Bronchial smooth muscle cell (primary cell): ENCODE measurements at places on chromosomes 1 and 21. TPM values are rescaled to one million over a fixed set of nuclear protein-coding genes. Genes with fewer than 3 reads are reported as not detected.

Gene TSHB
- not detected in 2 replicates for total RNA-seq

Gene AUNIP
- 0.09 and 0.32 TPM in 2 replicates for total RNA-seq

Gene TRPM2
- total RNA-seq = under 0.01 TPM in 1 of 2 replicates, not detected in the other

Gene TTC22
- not detected in 2 replicates for total RNA-seq

Gene RNASEL
- total RNA-seq = 11.3 and 12.6 TPM in 2 replicates

Gene TAL1
- not detected in 2 replicates for total RNA-seq

Gene CFAP74
- not detected in 2 replicates for total RNA-seq

Gene GBP1
- 11.0 and 19.7 TPM in 2 replicates for total RNA-seq

Gene PGLYRP3
- not detected in 2 replicates for total RNA-seq

Gene MAEL
- total RNA-seq = not detected in 2 replicates

Gene FCRLA
- total RNA-seq = 0.32 and 0.86 TPM in 2 replicates

Gene MCOLN3
- total RNA-seq = 0.43 and 6.9 TPM in 2 replicates

Gene CRNN
- under 0.01 and 0.09 TPM in 2 replicates for total RNA-seq

Gene SYDE2
- total RNA-seq = 2.7 and 7.3 TPM in 2 replicates

Gene CACHD1
- 1.9 and 2.1 TPM in 2 replicates for total RNA-seq

Gene HSD3B1
- total RNA-seq = 0.16 TPM in 1 of 2 replicates, not detected in the other

Gene RNF223
- under 0.01 TPM in 1 of 2 replicates, not detected in the other for total RNA-seq

Gene SPRR5
- total RNA-seq = not detected in 2 replicates

Gene USP48
- total RNA-seq = 29.3 and 42.7 TPM in 2 replicates

Gene HPCAL4
- total RNA-seq = under 0.01 TPM in 1 of 2 replicates, not detected in the other

Gene IFNAR1
- total RNA-seq = 13.2 and 17.4 TPM in 2 replicates

Gene ARV1
- 10.9 and 15.9 TPM in 2 replicates for total RNA-seq

Gene LPAR3
- 16.5 and 21.6 TPM in 2 replicates for total RNA-seq

Gene PDE9A
- total RNA-seq = 0.16 TPM in 1 of 2 replicates, not detected in the other

Gene ADAMTS5
- total RNA-seq = 5.4 and 7.7 TPM in 2 replicates

Gene PRRX1
- total RNA-seq = 71.4 and 134 TPM in 2 replicates

Gene NUDT4B
- total RNA-seq = 5.5 and 5.7 TPM in 2 replicates

Gene F3
- 2.2 and 6.0 TPM in 2 replicates for total RNA-seq

Gene FOXD2
- 0.16 and 0.17 TPM in 2 replicates for total RNA-seq

Gene CEP104
- 8.1 and 14.2 TPM in 2 replicates for total RNA-seq

Gene GJA4
- total RNA-seq = not detected in 2 replicates

Gene ZNF593OS
- total RNA-seq = not detected in 2 replicates

Gene C1orf185
- not detected in 2 replicates for total RNA-seq

Gene PGLYRP4
- not detected in 2 replicates for total RNA-seq

Gene SYT14
- 2.7 and 3.6 TPM in 2 replicates for total RNA-seq

Gene SPATA17
- total RNA-seq = 0.63 and 1.4 TPM in 2 replicates

Gene SLC44A3
- 1.2 and 1.7 TPM in 2 replicates for total RNA-seq

Gene ORC1
- 0.17 and 0.95 TPM in 2 replicates for total RNA-seq

Gene NTMT2
- not detected in 2 replicates for total RNA-seq

Gene LCE3D
- total RNA-seq = not detected in 2 replicates

Gene C1orf56
- total RNA-seq = 1.0 and 1.4 TPM in 2 replicates

Gene NPHS2
- total RNA-seq = not detected in 2 replicates

Gene DCDC2B
- not detected in 2 replicates for total RNA-seq

Gene LCE3E
- not detected in 2 replicates for total RNA-seq

Gene CFHR3
- total RNA-seq = not detected in 2 replicates

Gene CTSE
- not detected in 2 replicates for total RNA-seq

Gene TMEM269
- under 0.01 TPM in 1 of 2 replicates, not detected in the other for total RNA-seq
